ENCODE measurements at places on chromosomes 7 and 10.

GRCh38 chr10:828191-828590 lies 103.3 kb downstream of the LARP4B start:
- no peak for DNase-seq

GRCh38 chr7:65338346-65338745 lies 35.3 kb upstream of the ZNF92 start:
- DNase-seq: no peak

DNA sequence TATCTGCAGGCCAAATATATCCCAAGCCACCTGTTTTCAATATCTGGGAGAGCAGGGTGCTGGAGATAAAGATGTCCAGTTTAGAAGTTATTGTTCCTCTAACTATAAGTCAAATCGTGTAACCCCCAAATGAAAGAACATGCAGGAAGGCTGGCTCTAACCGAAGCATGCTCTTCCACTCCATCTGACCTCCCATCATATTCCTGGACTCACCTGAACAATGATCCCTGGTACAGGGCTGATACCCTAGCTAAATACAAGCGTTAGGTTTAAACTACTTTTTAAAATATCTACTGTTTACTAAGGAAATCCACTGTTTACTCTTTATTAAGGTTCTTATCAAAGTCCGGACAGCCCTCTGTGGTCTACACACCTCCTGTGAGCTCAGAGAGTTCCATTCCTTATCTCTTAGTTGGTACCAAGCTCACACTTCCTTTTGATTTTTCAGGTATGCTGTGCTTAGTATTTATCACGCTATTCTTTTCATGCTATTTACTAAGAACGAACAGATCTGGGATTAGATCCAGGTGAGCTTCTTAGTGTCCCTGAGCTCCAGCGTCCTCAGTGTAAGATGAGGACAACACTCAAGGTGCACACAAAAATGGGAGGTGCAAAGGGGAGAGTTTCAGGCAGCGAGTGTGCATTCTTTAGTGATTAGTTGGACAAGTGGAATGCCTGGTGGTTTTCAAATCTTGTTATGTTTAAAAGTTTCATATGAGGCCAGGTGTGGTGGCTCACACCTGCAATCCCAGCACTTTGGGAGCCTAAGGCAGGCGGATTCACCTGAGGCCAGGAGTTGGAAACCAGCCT lies 23.6 kb upstream of the COBL start:
- no peak for DNase-seq

- no peak for DNase-seq
Measured at GRCh38 chr7:129950191-129950932, 2.4 kb downstream of the UBE2H start.

- no peak for DNase-seq
Measured at GRCh38 chr10:97765201-97765600, 6.6 kb downstream of the SFRP5 start.

DNA sequence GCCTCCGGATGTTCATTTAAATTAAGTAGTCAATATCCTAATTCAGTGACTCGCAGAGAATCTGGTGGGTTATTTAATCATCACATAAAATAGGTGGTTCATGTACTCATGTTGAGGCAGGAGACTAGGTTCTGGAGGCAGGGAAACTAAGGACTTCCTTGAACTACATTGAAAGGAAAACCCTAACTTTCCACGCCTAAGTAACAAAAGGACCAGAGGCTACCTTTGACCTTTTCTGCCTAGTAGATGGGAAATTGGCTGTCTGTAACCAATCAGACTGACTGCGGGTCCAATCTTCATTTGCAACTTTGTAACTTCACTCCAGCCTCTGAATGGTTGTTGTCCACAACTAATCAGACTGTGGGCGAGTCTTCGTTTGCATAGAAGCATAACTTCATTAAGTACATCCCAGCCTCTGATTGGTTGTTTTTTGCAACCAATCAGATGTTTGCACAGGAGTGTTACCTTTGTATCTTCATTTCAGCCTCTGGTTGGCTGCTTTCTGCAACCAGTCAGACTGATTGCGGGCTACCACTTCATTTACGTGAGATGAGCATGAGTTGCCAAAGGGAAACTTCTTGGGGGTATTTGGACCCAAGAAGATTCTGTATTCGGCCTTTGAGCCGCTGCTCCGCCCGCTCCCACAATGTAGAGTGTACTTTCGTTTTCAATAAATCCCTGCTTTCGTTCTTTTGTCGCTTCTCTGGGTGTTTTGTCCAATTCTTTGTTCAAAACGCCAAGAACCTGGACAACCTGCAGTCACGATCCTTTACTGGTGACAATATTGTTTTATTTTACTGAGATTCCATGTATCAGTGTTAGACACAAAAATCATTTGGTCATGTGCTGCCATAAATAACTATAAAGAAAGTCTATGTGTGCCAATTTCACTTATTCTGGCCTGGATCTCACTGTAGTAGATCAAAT lies 1.7 kb upstream of the ST7 start:
- DNase-seq: no peak
